ENCODE measurements at places on chromosomes 5 and 9.

- peaks cover 7% of the 10 kb centered on the region for H3K36me3 ChIP-seq
- H3K27ac ChIP-seq, result no peak overlapping the region
- no peaks in the 10 kb centered on the region for H3K27me3 ChIP-seq
- no peak for DNase-seq
- no peak overlapping the region for H3K4me3 ChIP-seq
Observed at GRCh38 chr5:40614466-40614865, 65.2 kb upstream of the PTGER4 start.

- H3K4me3 ChIP-seq, result no peak overlapping the region
- H3K36me3 ChIP-seq, result peaks cover 10% of the 10 kb centered on the region
- no peak overlapping the region for H3K27ac ChIP-seq
- DNase-seq, result no peak
- H3K27me3 ChIP-seq, result peaks cover 2% of the 10 kb centered on the region
Observed at GRCh38 chr9:135890190-135891026, 16.9 kb downstream of the CAMSAP1 start.

DNA sequence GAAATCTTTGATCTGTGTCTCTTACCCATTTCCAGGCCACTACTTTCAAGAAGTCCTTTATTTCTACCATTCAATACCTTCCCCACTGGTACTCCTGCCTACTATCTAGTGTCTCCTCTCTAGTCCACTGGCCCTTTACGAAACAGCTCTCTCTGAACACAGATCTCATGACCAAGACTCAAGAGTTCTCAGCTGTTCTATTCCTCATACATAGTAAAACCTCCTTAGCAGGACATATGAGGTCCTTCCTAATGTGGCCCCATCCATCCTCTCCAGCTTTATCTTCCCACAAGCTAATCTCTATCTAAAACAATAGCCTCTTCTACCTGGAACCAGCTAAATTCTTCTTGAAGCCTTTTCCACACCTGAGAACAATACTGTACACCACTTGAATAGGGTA, 2.6 kb downstream of the TEX10 start:
- H3K27ac ChIP-seq, result no peak overlapping the region
- peaks cover 35% of the 10 kb centered on the region for H3K4me1 ChIP-seq
- H3K4me3 ChIP-seq, result peak overlapping the region; percentile 11
- H3K36me3 ChIP-seq, result peaks cover 24% of the 10 kb centered on the region
- no peaks in the 10 kb centered on the region for H3K27me3 ChIP-seq
- no peak for DNase-seq

- no peak for DNase-seq
- H3K4me3 ChIP-seq, result no peak overlapping the region
- peaks cover 7% of the 10 kb centered on the region for H3K4me1 ChIP-seq
- peaks cover 27% of the 10 kb centered on the region for H3K36me3 ChIP-seq
- H3K27me3 ChIP-seq, result no peaks in the 10 kb centered on the region
- H3K27ac ChIP-seq, result no peak overlapping the region
Observed at GRCh38 chr5:80809451-80809850, 150.7 kb upstream of the RASGRF2 start.

DNA sequence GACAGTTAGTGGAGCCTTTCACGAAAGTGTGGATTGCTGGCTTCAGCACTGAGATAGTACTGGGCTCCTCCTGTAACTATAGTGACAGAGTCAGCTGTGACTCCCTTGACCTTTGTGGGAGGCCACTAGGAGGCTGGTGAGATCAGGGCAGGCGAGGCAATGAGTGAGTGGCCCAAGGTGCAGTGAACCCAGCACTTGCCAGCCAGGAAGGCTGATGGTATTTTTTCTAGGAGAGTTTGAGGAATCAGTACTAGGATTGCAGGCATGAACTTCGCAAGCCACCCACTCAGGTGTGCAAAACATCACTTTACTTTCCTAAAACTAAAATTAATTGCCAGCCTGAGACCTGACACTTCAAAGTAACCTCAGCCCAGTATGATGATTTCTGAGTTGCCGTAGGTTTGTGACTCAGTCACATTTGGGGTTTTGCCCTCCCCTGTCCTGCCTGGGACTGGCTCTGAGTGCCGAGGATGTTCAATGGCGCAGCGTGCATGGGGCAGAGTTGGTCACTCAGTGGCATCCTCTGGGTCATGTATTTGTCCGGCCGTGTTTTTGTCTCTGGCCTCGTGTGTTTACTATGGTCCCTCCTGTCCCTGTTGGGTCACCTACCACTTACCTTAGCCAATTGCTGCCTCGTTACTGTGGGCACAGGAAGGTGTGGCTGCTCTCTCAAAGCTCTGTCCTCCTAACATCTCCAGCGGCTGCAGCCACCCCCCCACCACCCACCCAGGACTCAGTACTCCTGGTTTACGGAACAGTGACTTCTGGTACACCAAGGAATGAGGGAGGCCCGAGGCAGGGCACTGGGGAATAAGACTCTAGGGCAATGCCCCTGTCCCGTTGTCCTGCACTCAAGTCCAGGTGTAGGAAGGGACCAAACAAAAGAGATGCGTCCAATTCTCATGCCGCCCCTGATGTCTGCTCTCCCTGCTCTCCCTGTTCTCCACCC, 67.2 kb downstream of the IL31RA start:
- DNase-seq, result no peak
- no peaks in the 10 kb centered on the region for H3K27me3 ChIP-seq
- no peak overlapping the region for H3K27ac ChIP-seq
- no peak overlapping the region for H3K4me3 ChIP-seq
- peaks cover 27% of the 10 kb centered on the region for H3K4me1 ChIP-seq
- H3K36me3 ChIP-seq, result no peaks in the 10 kb centered on the region

- no peaks in the 10 kb centered on the region for H3K4me1 ChIP-seq
- H3K27me3 ChIP-seq, result peaks cover 12% of the 10 kb centered on the region
- DNase-seq, result no peak
Observed at GRCh38 chr5:74113196-74113540, 487.2 kb downstream of the ARHGEF28 start.

- no peak overlapping the region for H3K4me3 ChIP-seq
- peaks cover 36% of the 10 kb centered on the region for H3K4me1 ChIP-seq
- H3K36me3 ChIP-seq, result peaks cover 4% of the 10 kb centered on the region
- peaks cover 3% of the 10 kb centered on the region for H3K27me3 ChIP-seq
- no peak for DNase-seq
- H3K27ac ChIP-seq, result no peak overlapping the region
Observed at GRCh38 chr5:65101632-65102100, 332.9 kb downstream of the CWC27 start.

Data from activated naive CD8-positive, alpha-beta T cell treated with anti-CD3 and anti-CD28 coated beads, Interleukin-2, amount 10 ng/mL, durations not matched to agents 7 days and 5 days (primary cell).